ENCODE measurements at places on chromosomes 3 and 15.

- DNase-seq, result no peak
These were observed 32.0 kb upstream of the CCDC80 start for GRCh38 chr3:112672716-112673541.

DNA sequence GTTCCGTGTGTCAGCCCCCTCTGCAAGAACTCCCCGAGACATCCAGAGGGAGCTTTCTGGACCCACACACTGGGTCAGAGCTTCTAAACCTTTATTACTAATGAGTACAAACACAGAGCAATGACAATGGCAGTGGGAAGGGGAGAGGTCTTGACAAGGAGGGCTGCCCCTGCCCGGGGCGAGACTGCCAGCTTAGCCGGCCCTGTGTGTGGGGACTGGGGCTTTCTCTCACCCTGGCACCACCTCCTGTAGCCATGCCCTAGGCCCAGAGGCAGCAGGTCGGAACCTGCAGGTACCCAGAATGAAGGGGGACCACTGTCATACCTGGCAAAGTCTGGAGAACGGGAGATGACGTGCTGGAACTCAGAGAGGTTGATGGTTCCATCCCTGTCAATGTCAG is 3.1 kb downstream of the CIB1 start:
- DNase-seq, result no peak

GRCh38 chr15:96583671-96584070 is 253.2 kb downstream of the NR2F2 start:
- no peak for DNase-seq

DNA sequence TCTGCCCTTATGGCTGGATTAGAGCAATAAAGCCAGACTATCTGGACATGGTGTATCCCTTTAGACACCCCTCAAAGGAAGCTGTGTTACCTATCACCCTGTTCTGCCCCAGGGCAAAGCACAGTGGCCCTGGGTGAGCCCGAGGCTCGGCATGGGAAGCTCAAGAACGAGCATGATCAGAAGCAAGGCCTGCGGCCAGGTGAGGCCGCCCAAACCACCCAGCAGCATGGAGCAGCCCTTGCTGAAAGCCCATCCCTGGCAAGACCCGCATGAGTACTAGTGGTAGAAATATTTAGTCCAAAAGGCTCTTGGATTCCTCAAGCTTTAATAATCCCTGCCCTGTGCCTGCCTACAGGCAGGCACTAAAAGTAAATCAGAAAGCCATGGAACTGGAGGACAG is 261.1 kb downstream of the MEX3B start:
- DNase-seq, result no peak

- no peak for DNase-seq
These were observed 44.5 kb upstream of the CCNL1 start for GRCh38 chr3:157204431-157204830.

DNA sequence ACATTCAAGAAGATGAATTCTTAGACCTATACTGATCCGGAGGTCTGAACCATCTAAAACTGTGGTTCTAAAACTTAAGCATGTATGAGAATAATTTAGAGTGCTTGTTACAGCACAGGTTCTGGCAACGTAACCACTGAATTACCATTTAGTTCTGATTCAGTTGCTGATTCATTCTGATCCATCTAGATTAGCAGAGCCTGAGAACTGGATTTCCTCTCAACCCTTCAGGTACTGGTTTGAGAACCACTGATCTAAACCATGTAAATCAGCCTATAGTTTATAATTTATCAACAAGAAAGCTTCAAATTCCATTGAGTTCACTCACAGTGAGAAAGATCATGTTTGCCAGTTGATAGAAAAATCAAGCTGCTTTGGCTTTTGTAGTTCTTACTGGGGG is 1001.1 kb upstream of the EPHA6 start:
- no peak for DNase-seq

- no peak for DNase-seq
These were observed 673.2 kb upstream of the BCHE start for GRCh38 chr3:166510382-166510781.

DNA sequence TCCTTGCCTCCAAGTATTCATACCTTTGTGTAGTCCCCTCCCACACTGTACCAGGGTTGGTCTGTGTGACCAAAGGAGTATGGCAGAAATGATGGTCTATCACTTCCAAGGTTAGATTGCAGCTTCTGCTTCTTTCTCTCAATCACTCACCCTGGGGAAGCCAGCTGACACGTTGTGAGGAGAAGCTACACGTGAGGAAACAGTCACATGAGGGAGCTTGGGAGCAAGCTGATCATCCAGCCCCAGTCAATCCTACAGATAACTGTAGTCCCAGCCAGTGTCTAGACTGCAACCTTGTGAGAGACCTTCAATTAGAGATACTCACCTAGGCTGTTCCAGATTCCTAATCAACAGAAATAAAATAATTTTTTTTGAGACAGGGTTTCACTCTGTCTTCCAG is 6.2 kb upstream of the ZNF774 start:
- DNase-seq, result no peak

- no peak for DNase-seq
These were observed 12.3 kb upstream of the EHD4 start for GRCh38 chr15:41984622-41985021.

DNA sequence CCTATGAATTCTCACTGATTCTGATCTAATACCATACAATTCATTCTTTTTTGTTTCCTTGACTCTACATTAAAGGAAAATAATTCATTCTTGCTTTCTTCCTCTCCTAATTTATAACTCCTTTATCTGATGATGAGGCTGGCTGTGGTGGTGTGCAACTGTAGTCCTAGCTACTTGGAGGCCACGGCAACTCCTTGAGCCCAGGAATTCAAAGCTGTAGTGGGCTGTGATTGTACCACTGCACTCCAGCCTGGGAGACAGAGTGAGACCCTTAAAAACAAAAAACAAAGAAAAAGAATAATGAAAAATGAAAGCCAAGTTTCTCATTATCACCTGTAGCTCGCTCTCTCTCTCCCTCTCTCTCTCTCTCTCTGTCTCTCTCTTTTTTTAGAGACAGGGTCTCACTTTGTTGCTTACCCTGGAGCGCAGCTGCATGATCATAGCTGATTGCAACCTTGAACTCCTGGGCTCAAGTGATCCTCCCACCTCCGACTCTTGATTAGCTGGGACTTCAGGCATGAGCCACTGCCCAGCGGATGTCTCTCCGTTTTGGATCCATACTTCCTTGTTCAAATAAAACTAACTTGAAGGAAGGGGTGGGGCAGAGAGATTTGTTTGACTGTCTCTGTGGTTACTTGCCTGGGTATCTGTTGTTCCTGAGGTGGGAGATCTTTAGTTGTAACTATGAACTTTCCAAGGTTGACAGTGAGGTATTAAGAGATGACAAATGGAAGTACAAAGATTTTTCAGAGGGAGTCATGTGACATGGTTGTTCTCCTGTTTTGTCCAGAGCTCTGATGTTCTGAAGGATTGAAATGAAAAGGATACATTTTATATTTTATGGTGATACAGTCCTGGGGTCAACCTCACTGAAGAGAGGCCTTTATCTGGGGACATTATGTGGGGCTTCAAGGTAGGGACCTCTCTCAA is 46.9 kb downstream of the STARD9 start:
- DNase-seq, result no peak

GRCh38 chr3:172126741-172127140 is 87.4 kb downstream of the FNDC3B start:
- DNase-seq, result no peak

GRCh38 chr3:45553469-45553974 is 41.0 kb upstream of the LIMD1 start:
- no peak for DNase-seq

DNA sequence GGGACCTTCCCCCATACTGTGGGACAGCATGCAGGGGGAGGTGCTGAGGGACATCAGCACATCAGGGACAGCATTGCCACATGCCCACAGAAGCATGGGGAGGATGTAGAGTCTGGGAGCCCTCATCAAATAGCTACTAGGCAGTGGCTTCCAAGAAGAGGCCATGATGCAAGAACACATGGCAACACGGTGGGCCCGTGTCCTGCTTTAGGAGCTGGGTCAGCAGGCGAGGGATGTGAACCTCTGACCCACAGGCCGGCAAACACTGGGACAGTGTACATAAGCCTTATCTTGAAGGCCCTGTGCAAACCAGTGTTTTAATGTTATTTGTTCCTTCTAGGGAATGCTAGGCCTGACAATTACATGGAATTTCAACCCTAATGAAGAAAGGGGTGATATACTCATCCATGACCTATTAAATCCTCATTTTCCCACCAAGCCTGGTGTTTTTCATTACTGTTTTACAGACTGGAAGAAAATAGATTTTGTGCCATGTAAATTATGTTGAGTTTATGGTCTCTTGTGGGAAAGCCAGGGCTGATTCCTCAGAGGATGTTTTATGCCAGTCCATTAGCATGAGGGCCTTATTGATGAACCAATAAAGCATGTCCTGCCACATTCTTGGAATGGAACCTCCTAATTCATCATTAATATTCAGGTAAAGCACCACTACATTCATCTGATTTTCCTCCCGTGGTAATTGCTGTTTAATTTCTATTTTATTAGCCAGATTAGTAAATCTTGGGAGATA is 61.7 kb upstream of the SLC25A26 start:
- no peak for DNase-seq

GRCh38 chr15:39181940-39182339 is 398.9 kb upstream of the THBS1 start:
- DNase-seq, result no peak

DNA sequence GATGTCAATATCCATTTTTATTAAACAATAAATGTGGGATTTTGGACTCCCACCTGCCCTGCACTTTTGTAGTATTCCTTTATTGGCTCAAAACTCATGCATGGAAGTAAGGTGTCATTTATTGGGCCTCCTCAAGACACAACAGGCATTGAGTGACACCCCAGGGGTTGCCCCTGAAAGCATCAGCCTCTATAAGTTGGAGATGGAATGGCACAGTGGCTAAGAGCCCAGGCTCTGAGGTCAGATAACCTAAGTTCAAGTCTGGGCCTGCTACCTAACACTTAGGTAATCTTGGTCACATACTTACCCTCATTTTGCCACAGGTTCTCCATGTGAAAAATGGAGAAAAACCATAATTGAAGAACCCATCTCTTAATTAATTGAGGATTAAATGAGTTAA is 4.6 kb downstream of the CAPN3 start:
- no peak for DNase-seq

- DNase-seq, result no peak
These were observed 727.8 kb downstream of the NLGN1 start for GRCh38 chr3:174125267-174125824.

DNA sequence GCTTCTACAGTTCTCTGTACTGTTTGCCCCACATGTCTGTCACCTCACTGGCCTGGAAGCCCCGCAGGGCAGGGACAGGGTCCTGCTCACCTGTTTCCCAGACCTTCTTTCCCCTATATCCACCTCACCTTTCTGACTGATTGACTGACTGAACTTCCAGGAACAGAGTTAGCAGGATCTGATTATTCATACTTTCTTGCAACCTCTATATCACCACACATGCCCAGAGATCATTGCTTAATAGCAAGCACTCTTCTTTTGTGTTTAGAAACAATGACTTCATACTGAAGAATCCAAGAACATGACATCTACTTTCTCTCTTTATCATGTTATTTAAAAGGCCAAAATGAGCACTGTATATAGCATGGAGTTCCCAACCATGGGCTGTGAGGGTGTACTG is 18.0 kb upstream of the CLEC3B start:
- DNase-seq, result no peak

DNA sequence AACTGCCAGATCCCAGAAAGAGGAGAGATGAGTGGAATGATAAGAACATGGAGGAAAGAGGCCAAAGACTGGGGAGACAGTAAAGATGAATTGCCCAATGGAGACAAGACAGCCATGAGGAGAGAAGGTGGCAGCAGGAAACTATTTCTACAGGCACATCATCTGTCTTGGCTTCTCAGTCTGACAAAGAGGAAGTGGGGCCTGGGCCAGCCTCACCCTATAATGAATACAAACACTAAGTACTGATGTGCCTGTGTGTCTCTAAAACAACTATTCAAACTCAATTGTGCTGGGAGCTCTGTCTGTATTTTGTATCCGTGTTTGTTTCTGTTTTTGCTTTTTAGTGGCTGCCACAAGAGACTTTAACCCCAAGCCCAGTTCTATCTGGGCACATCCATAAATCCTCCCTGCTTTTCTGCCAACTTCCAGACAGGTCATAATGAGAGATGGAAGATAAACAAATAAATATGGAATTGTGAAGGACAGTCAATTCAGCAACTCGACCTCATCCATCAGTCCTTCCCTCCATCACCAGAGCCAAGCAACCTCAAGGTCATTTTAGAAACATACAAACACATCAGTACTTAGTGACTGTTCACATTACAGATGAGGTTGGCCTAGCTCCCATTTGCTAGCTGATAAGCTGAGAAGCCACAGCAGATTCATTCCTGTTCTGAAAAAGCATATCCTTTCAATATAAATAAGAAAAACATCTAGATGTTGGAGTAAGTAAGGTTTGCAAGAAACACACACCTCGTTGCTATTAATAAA is 116.7 kb downstream of the CADPS start:
- no peak for DNase-seq

- DNase-seq, result no peak
These were observed 417.7 kb upstream of the TBL1XR1 start for GRCh38 chr3:177615015-177615414.

- no peak for DNase-seq
These were observed 404.3 kb downstream of the AGBL1 start for GRCh38 chr15:86483936-86484335.

DNA sequence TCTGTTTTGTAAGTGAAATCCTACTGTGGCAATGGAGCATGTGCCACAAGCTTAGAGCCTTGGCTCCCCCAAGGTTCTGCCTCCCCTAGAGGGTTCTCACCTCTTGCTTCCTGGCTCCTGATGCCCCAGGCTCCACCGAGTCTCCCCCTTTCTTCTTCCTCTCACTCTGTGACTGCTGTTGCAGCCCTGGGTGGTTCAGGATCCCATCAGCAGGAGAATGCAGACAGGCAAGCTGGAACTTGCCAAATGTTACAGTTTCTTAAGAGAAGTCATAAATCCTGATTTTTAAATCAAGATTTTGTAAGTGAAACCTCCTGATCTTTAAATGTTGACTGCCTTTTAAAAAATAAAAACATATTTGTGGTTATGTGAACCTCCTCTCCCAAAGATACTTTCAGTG is 133.9 kb downstream of the CCNL1 start:
- DNase-seq, result no peak

DNA sequence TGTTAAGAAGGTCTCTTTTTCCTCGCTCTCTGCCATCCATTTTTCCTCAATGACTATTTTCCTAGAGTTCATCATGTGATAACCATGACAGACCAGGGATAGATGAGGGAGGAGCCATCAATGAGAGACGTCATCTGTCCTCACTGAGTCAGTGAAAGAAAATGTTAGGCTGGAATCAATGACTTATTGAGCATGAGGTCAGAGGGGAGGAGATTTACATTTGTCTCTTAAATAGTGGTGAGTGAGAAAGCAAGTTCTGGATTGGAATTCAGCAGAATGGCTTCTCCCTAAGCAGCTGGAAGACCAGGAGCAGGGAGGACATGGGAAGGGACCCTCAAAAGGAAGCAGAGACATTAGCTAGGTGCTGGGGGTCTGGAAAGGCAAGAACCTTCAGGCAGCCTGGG is 28.2 kb upstream of the USP3 start:
- DNase-seq, result no peak

Measured in activated T-helper 1 cell treated with anti-CD3 and anti-CD28 coated beads, Interleukin-2, amount 50 U/mL, for 16 hours (primary cell).